ENCODE measurements at places on chromosomes 3 and 15. TPM values are rescaled to one million over a fixed set of nuclear protein-coding genes. Genes with fewer than 3 reads are reported as not detected.

The ADAMTS7 gene
- total RNA-seq = 52.7 TPM

The NSMCE3 gene
- total RNA-seq = 9.7 TPM

The ITIH1 gene
- not detected for total RNA-seq

The MON1A gene
- 13.3 TPM for total RNA-seq

The PFN2 gene
- total RNA-seq = 200 TPM

The PATL2 gene
- total RNA-seq = 0.35 TPM

The EHD4 gene
- total RNA-seq = 30.6 TPM
